Amniotic stem cell (primary cell): ENCODE measurements at places on chromosomes 2 and 18.

DNA sequence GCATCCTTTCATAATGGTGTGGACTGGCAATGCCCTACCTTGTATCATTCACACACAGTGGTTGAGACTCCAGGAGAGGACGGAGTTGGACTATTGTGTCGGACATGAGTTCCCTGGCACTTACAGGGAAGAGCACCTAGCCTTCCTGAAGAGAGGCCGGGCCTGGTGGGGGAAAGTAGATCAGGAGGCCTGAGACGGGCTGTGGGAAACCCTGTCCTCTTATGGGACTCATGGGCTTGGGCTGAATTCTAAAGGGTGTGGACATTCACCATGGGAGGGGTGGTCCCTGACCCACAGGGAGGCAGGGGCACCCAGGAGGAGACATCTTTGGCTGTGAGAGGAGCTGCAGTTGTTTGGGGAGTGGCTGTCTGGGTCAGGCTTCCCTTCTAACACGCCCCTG lies 286.5 kb downstream of the PHLPP1 start:
- DNase-seq: no peak

DNA sequence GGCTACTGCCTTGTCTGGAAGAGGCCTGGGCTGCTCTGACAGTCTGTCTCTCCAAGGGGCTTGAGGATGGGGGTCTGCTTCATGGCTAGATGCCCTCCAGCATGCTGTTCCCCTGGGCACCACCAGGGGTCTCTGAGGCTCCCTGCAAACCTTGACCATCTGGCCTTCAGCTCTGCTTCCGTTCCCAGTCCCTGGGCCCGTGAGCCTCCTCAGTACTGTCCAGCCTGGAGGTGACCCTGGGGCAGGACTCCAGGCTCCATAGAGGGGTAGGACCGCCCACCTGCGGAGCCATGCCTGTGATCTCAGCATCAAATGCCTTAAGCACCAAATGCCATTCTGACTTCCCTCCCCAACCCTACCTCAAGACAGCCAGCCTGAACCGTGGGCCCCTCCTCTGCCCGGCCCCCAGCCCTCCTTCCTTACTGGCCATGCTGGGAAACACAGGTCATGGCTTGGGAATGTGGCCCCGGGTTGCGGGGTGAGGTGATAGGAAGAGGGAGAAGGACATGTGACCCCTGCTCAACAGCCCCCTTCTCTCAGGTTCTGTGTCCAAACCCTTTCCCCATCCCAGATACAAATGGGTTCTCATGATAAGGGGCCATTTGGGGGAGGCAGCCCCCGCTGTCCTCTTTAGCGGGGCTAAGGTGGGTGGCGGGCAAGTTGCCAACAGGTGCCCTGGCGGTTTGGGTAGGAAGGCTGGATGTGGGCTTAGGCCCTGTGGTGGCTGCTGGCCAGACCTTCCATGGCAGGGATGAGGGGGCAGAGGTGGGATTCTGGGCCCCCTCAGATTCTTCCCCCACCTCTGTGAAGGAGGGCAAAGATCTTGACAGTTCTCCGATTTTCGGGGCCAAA lies 25.0 kb downstream of the SPEG start:
- no peak for DNase-seq

- DNase-seq: no peak
Measured at GRCh38 chr2:222707689-222708273, 36.3 kb downstream of the MOGAT1 start.

DNA sequence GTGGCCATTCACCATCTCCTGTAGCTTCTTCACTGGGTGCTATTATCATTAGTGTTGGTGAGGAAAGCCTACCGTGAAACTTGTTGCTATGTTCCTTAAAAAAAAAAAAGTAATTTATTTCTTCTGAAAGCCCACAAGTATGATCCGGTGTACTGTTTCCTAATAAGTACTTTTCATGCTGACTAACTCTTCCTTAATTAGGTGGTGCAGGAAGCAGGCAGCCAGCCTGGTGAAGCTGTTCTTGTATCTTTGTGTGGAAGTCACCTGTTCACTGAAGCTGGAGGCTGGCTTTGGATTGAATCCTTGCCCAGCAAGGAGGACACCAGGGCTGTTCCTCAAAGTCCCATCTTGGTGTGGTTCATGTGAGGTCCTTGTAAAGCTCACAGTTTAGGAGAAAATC lies 321.7 kb upstream of the THSD7B start:
- DNase-seq: no peak

DNA sequence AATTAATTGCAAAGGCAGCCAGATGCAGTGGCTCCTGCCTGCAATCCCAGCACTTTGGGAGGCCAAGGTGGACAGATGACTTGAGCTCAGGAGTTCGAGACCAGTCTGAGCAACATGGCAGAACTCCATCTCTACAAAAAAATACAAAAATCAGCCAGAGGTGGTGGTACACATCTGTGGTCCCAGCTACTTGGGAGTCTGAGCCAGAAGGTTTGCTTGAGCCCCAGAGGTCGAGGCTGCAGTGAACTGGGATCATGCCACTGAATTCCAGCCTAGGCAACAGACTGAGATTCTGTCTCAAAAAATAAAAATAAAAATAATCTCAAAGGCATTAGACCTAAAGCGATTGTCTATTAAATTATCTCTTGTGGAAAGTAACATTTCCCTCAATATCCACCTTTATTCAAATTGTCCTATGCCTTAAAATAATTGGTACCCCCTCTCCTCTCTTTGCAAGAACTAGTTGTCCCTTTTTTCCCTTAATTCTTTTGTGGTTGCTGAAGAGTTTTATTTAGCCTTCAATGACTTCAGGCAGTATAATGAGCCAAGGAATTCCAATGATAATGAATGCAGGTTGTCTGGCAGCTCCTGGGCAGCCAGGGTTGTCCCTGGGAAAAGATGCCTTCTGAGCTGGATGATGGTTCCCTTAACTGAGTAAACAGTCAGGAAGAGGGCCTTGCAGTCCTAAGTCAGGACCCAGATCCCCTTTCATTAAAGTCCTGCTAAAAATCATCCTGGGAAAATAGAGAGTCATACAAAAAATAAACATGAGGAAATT lies 32.2 kb downstream of the GPR75 start:
- no peak for DNase-seq

DNA sequence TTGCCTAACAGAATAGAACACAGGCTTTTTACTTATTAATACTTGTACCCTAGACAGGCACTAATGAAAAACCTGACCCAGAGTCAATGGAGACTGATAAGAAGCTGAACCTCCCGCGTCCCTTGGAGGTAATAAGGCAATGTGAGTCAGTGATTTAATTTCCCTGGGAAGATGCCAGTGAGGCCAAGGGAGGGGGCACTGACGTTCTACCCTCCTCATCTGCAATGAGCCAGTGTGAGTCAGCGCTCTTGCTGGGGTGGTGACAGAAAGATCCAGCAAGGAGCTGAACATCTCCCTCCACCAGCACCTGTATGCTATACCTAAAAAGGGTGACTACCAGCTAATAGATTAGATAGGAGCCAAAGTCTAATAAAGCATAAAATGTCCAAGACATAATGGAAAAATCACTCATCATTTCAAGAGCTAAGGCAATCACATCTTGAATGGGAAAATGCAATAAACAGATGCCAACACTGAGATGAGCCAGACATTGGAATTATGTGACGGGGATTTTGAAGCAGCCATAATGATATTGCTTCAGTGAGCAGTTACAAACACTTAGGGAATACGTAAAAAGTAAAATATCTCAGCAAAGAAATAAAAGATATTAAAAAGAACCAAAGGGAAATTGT lies 116.9 kb downstream of the TPGS2 start:
- DNase-seq: peak; percentile 69

- DNase-seq: no peak
Measured at GRCh38 chr2:135121016-135121657, 69.0 kb downstream of the RAB3GAP1 start.

GRCh38 chr18:13577091-13577697 lies 149.2 kb downstream of the FAM210A start:
- DNase-seq: no peak

- DNase-seq: peak; percentile 78
Measured at GRCh38 chr2:20617892-20618467, 32.9 kb downstream of the HS1BP3 start.

DNA sequence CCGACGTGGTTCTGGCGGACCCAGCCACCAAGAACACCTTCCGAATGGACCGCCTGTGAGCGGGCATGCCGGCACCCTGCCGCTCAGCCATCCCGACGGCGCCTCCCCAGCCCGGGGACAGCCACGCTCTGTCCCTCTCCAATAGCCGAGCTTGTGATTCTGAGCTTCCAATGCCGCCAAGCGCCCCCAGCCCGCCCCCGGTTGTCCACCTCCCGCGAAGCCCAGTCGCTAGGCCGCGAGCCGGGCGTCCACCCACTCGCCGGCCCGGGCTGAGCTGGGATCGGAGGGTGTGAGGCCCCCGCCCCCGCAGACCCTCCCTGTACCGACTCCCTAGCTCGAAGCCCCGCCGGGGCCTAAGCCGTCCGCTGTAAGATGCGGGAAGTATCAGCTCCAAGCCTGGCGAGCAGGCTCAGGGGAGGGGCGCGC lies 1195.1 kb upstream of the CHAC2 start:
- no peak for DNase-seq
